Activated T-cell treated with anti-CD3 and anti-CD28 coated beads, Interleukin-2, amount 50 U/mL, for 1 hour (primary cell): ENCODE measurements at places on chromosomes 12 and 14.
A peak's percentile ranks its signal among the peaks of the same experiment; 100 is the strongest.

DNA sequence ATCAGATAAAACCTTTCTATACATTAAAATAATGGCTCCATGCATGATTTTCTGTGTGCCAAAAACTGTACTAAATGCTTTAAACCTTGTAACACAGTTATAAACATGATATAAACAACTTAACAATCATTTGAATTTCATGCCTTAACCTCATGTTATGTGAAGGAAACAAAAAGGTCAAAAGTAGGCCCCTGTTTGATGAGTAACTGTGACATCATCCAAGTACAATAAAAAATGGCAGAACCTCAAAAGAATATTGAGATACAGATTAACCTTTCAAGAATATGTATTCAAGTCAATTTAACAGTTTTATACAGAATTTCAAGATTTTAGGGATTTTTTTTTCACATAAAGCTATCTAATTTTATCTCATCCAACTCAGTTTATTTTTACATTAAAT, 310.7 kb upstream of the DCN start:
- no peak for DNase-seq

DNA sequence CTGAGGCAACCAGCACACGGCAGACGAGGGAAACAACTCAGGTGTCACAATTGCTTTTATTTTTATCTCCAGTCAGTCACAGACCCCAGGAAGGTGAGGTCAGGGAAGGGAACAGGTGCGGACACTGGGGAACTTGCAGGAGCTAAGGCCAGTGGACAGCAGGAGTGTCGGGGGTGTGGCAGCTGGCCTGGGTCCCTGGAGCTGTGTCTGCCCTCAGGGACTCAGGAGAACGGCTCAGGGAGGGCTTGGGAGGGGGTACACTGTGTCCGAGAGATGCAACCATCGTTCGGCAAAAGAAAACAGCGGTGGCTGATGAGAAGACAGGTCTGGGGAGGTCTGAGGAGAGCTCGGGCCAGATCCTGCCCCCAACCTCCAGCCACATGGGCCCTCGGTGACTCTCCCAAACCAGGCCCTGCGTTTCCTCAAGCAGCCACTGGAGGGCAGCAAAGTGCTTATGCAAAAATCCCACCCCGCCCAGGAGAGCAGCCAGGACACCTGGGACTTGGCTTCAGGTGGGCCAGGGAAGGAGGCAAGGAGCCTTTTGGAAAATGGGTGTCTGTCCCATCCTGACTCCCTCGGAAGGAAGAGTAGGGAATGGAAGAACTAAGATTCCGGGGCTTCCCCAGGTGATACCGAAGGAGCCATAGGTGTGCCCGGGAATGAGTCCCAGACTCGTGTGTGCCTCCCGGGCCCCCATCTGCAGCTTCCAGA, 24.1 kb upstream of the BCDIN3D start:
- DNase-seq, result peak; percentile 78

DNA sequence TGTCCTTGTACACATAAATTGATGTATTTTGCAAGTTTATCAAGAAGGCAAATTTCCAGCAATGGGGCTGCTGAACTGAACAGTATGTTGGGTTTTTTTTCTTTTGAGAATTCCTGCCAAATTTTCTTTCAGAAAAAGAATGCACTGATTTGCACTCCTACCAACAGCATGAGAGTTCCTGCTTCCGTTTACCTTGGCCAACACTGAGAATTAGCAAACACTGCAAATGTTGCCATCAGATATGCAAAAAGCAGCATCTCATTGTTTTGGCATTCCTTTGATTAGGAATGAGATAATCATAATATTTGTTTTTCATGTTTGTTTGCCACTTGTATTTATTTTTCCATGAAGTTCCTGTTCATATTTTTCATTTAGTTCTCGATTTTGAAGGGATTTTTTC, 82.4 kb downstream of the RTN1 start:
- no peak for DNase-seq

- DNase-seq, result no peak
These were observed 131.7 kb upstream of the ATP2B1 start for GRCh38 chr12:89840162-89840922.

DNA sequence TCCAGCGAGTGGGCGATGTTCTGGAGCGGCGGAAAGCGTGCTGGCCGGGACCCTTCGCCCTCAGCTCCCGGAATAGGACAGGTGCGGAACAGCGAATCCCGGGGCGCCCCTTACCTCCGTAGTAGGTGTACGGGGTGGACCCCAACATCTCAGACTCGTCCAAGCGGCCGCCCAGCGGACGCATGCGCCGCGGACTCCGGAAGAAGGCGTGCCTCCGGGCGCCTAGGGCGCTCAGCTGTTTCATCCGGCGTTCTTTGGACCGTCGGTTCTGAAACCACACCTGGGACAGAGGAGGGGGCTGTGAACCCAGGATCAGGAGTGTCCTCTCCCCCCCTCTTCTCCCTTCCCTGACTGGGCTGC, 4.5 kb downstream of the LHX5 start:
- no peak for DNase-seq

DNA sequence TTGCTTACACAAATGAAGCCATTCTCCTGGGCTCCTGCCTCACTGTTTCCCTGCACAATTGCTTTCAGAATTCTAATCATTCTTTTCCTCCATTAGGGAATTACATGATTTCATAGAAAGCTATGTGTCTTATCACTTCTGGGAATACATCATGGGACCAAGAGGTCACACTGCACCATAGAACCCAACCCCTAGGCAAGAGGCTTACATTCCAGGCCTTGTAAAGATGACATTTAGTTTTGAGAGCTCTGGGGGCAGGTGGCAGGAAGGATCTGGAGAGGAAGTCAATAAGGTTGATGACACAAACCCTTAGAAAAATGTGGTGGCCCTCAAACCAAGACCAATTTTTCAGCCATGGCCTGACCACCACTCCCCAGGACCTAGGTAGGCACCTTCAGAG, 57.1 kb downstream of the NUAK1 start:
- DNase-seq, result no peak

- no peak for DNase-seq
These were observed 461.7 kb downstream of the GXYLT1 start for GRCh38 chr12:41683023-41683422.

DNA sequence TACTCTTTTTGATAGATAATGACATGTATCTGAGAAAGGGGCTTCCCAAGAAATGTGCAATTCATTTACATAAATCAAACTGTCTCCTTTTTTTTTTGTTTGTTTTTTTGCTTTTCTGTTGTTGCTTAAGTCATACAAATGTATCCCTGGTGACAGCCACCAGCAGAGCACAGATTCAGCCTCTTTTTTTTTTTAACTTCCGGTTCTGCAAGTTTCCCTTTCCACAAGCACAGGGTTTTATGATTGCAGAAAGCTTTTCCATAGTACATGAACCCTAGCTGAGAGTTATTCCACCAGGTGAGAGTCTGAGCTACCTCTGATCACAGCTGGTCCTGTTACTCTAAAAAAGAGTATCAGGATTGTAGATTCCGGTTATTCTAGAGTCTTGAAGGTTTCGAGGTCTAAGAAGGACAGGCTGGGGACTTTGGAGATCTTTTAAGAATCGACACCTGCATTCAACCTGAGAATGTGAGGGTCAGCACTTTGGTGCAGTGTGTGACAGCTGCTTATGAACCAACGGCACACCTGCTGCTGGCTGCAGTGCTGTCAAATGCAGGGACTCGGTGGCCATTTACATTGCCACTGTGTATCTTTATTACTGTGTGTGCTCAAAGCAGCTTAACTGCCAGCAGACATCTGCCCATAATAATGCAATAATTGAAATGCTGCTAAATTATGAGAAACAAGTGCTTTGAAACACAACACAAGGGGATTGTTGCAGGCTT, 551.7 kb downstream of the NRXN3 start:
- DNase-seq, result no peak

GRCh38 chr12:68287106-68287505, 33.7 kb upstream of the IL22 start:
- DNase-seq, result no peak

DNA sequence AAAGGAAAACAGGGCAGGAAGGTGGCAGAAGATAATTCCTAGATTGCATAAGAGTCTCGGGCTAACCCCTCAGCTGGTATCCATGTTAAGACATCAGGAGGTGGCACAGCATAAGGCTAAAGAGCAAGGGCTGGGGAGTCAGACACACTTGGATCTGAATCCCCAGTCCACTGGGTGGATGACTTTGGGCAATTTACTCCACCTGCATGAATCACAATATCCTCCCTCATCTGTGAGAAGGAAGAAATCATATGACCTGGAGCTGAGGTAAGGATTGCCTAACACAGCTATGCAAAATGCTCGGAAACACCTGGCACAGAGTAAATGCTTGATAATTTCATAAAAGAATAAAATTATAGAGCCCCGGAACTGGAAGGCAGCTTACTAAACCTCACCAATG, 217.9 kb downstream of the PIK3C2G start:
- no peak for DNase-seq

- DNase-seq, result no peak
These were observed 16.6 kb downstream of the ZFYVE21 start for GRCh38 chr14:103731916-103732867.

DNA sequence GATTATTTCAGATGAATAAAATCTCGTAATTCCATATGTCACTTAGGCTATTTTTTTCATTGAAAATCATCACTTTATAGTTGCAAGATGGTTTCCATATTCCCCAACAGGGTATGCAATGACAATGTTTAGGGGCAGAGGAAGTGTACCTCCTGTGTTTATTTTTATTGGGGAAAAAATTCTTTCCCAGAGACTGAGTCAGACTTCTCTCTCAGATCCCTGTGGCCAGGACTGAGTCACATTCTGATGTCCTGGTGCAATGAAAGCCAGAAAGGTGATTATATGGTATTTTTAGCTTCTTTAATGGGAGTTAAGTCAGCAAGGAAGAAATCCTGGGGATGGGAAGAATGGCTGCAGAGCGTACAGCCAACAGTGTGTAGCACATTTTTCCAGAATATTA, 196.9 kb upstream of the ALG10 start:
- no peak for DNase-seq

GRCh38 chr12:33222357-33222756, 217.3 kb downstream of the SYT10 start:
- no peak for DNase-seq

DNA sequence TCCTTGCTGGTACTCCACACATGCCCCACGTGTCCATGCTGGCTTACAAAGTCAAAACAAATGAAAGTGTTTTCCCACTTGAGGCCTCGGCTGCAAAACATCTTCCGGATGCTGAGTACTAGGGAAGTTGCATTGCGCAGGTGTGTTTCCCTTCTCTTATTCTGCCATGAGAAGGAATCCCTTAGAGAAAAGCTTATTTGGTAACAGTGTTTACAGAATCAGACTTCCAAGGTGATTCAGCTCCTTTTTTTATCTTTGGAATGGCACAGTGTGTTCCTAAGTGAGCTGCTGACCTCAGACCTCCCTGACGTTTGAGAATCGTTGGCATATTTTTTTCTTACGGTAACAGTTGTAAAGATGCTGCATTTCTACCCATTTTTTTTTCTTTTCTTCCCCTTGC, 211.3 kb downstream of the ESR2 start:
- DNase-seq, result no peak

DNA sequence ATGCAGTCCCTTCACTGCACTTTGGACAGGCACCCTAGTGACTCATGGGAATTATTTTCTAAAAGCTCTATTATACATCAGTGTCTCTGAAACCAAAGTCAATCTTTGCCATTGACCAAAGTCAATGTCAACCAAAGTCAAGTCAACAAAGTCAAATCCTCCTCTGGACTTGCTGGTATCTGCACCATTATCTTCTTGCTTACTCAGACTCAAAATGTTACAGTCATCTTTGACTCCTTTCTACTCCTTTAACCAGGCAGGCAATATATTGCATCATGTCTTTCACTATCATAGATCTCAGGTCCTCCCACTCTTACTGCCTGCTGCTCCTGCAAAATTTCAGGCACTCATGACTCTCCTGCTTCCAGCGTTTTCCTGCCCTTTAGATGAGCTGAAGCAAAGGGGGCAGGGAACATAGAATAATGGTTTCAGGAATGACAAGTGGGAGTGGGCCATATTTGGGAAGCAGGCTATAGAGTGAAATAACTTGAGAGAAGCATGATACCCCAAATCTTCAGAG, 39.2 kb downstream of the IGF1 start:
- DNase-seq, result no peak

- no peak for DNase-seq
These were observed 193.1 kb upstream of the FSCB start for GRCh38 chr14:44700184-44700583.

DNA sequence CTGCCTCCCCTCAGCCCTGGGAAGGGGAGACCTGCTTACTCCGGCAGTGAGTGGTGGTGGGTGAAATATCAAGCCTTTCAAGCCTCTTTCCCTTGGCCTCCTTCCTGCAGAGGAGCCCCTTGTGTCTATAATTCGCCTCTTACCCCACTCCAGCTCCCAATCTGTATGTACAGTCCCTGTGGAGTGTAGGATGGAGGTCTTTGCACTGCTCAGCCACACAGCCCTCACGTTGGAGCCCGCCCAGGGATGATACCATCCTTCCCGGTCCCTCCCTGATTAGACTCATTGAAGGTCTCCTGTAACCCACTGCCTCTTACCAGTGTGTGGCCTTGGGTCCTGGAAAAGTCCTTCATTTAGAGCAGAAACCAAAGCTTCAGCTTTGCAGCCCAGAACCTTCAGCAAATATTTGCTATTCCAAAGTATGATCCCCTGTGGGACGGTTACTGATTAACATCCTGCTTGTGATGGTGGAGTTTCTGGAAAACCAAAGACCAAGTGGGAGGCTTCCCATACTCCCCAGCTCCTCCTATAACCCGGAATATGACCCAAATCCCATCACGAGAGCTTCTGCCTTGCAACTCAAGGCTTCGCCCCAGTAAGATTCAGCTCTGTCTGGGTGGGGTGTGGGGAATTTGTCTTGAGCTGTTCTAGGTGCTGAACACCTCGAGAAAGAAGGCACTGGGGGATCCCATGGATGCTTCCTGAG, at the start of gene SERPINA10:
TSS of gene SERPINA10 (minus strand) at position 397 of the 706 bp plus-strand sequence. CDS start 2,675 bp downstream, outside the sequence.
- DNase-seq, result no peak

DNA sequence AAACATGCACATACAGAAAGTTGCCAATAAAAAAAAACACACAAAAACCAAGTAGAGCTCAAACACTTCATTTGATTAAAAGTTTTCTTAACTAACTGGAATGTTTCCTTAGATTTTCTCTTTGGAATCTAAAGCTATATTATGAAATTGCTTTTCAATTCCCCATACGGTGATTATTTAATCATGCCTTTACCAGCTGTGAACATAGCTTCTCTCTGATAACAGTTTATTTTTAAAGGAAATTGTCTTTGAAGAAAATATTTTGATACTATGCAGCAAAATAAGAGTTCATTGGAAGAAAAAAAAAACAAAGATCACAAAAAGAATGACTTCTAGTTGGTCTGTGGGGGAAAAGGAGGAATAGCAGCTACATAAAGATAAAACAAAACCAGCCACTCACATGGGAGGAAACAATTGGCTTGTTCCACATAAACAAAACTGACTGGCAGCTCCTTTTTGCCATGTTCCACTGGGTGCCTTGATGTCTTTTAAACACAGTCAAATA, 71.4 kb downstream of the BMP4 start:
- no peak for DNase-seq

GRCh38 chr14:65414961-65415589, 2.5 kb downstream of the FUT8 start:
- no peak for DNase-seq

GRCh38 chr12:59929110-59929509, 333.3 kb downstream of the SLC16A7 start:
- no peak for DNase-seq

GRCh38 chr14:63993992-63994391, 141.2 kb downstream of the SYNE2 start:
- DNase-seq, result no peak

GRCh38 chr12:116393255-116393654, 115.8 kb upstream of the MED13L start:
- DNase-seq, result no peak

GRCh38 chr14:106268013-106268727, 741.8 kb downstream of the TMEM121 start:
- peak; percentile 82 for DNase-seq
